ENCODE measurements at places on chromosomes 2 and 18. TPM values are rescaled to one million over a fixed set of nuclear protein-coding genes. Genes with fewer than 3 reads are reported as not detected.

GRCh38 chr2:195468771-195469170 is 188.3 kb upstream of the SLC39A10 start:
- no peak for DNase-seq

DNA sequence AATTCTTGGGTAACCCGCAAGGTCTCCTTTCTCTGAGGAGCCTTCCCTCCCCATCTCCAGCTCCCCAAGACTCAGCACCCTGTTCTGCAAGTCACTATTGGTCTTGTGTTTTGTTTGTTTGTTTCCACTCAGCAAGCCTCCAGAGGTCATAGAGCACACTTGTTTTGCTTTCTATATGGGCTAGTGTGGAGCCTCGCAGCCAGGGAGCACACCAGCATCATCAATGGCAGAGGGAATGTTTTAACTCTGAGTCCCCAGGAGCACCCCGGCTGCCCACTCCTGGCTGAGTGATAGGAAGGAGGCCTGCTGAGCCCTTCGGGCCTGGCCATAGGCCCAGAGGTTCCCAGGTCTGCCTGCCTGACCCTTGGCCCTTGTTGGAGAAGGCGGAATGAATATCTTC is 36.6 kb downstream of the GLI2 start:
- DNase-seq: no peak

DNA sequence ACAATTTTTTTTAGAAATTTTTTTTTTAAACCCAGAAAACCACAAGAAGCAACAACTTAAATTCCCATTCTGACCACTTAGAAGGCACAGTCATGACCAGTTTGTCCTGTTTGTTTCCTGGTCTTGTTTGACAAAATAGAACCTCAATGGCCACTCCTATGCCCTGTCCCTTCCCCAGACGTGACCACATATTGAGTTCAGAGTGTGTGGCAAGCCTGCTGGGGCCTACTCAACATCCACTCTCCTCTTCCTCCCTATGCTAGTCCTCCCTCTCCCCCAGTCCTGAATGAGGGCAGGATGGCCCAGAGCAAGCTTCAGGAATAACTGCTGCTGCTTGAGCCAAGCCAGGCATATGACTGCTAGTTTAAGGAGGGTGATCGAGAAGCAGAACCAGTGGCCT is 89.6 kb downstream of the PRELID3A start:
- DNase-seq: no peak

- no peak for DNase-seq
These were observed 10.6 kb upstream of the MOCOS start for GRCh38 chr18:36176711-36177110.

GRCh38 chr2:106581755-106582147 is 94.6 kb downstream of the CD8B2 start:
- no peak for DNase-seq

- no peak for DNase-seq
These were observed 90.0 kb upstream of the HS6ST1 start for GRCh38 chr2:128408349-128409305.

GRCh38 chr2:163665817-163666216 is 70.0 kb downstream of the FIGN start:
- no peak for DNase-seq

- no peak for DNase-seq
These were observed 212.0 kb downstream of the SPAG16 start for GRCh38 chr2:213496226-213496625.

- no peak for DNase-seq
These were observed 45.7 kb downstream of the QPCT start for GRCh38 chr2:37389989-37390765.

DNA sequence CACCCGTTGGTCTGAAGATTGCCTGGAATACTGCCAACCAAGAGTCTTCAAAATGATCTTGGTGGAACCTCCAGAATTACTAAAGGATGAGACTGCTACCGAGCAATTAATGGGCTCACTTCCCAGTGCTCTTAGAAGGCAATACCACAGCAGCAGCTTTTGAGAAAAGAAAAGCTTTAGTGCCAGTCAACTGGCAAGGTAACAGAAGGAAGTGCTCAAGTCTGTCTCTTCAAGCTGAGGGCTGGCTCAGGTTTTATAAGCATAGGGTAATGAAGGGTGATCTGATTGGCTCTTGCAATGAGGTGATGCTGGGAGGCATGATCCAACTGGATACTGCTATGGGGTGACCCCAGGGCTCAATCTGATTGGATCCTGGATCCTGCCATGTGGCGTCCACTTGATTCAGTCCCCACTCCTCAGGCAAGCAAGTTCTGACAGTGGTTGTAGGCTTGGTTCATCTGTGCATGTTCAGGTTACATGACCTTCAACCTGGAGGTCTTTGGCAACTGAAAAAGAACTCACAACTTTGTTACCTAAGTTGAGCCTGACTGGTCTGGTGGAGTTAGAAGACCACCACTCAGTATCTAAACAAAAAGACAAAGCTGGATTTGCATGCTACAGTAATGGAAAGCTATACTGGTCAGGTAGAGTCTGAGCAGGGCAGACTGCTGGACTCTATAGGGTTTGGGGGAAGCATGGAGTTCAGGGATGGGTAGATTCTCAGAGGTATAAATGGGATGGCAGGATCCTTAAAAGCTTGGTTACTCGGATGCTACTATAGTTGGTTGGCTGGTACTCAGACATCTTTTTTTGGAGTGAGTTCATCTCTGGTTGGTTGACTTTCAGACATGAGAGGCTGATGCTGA is 14.0 kb upstream of the RIF1 start:
- no peak for DNase-seq

DNA sequence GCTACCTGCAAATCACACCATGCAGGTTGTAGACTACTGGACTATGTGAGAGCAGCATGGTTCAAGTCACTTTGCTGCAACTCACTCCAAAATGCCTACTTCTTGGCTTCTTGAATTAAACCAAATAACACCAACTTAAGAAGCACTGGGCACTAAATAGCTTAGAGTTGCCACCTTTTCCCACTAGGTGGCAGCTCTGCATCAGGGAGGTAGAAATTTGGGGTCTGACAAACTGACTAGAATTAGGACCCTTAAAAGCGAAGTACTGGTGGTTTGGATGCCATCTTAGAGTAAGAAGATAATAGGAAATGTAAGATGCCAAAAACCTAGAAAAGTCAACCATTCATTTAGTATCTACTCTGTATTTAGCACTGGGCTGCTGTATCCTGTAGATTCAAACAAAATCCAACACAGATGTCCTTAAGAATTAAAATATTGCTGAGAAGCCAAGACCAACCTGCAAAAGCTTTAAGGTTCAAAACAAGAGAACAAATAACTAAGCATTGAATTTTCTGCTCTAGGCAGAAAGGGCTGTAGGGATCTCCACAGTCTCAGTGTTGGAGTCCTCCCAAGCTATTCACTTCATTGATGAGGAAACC is 65.5 kb downstream of the CCBE1 start:
- no peak for DNase-seq

GRCh38 chr18:32298171-32298667 is 108.4 kb downstream of the MEP1B start:
- DNase-seq: no peak

- no peak for DNase-seq
These were observed 56.0 kb downstream of the HAUS1 start for GRCh38 chr18:46160050-46160798.

GRCh38 chr18:76169733-76170132 is 325.3 kb downstream of the ZNF516 start:
- no peak for DNase-seq

DNA sequence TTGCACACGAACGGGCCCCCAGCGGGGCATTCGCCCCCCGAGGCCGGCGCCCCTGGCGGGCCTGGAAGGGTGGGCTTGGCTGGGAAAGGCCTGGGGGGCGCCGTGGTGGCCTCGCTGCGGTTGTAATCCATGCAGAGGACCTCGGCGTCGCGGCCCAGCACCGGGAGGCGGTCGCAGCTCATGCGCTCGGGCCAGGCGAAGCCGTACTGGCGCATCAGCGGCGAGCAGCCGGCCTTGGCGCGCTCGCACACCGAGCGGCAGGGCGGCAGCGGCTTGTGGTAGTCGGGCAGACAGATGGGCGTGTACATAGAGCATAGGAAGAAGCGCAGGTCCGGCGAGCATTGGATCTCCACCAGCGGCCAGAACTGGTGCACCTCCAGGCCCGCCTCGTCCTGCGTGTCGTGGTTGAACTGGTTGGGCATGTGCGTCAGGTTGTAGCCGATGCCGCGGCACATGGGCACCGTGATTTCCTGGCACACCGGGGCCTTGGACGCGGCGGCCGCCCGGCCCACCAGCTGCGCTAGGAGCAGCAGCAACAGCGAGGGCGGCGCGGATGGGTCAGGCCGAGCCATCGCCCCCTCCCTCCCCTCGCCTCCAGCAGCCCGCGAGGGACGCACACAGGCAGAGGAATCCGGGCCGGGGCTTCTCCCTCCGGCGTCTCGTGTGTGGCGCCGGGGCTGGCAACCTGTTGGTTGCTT is 1.4 kb downstream of the FZD5 start:
- DNase-seq: no peak

DNA sequence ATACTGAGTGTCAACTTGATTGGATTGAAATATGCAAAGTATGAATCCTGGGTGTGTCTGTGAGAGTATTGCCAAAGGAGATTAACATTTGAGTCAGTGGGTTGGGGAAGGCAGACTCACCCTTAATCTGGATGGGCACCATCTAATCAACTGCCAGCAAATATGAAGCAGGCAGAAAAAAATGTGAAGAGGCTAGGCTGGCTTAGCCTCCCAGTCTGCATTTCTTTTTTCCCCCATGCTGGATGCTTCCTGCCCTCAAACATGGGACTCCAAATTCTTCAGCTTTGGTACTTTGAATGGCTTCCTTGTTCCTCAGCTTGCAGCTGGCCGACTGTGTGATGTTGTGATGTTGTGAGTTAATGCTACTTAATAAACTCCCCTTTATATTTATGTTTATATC is 577.4 kb downstream of the CPS1 start:
- DNase-seq: no peak

DNA sequence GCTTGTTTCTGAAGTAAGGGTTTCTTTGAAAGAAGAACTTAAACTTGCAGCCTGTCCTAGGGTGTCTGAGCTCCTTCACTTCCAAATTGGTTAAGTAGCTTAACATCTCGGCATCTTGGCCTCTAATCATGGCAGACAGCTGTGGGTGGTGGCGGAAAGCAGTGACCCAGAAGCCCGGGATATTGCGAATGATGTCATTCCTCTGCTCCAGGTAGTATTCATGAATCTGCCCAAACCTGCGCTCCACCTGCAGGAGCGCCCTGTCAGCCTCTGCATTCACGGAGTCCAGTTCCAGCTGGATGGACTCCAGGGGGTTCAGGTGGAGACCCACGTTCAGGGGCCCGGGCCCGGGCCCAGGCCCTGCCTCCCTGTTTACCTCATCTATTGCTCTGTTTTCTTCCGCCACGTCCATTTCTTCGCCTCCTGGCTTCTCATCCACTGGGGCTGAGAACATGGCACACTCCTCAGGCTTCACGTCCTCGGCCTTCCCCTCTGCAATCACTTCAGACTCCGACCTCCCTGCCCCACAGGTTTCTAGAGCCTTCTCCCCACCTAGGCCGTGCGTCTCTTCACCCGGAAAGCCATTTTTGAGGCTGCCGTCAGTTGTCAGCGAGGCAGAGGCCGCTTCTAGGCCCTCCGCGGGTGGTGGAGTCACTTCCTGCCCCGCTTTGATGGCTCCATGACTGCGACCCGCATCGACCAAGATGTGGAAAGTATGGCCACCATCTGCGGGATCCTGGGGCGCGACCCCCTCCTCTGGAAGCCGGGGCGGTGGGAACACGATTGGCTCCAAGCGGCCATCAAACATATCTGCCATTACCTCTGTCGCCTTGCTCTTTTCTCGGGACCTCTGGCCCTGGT is 569 bp downstream of the TSPYL6 start:
- DNase-seq: no peak

DNA sequence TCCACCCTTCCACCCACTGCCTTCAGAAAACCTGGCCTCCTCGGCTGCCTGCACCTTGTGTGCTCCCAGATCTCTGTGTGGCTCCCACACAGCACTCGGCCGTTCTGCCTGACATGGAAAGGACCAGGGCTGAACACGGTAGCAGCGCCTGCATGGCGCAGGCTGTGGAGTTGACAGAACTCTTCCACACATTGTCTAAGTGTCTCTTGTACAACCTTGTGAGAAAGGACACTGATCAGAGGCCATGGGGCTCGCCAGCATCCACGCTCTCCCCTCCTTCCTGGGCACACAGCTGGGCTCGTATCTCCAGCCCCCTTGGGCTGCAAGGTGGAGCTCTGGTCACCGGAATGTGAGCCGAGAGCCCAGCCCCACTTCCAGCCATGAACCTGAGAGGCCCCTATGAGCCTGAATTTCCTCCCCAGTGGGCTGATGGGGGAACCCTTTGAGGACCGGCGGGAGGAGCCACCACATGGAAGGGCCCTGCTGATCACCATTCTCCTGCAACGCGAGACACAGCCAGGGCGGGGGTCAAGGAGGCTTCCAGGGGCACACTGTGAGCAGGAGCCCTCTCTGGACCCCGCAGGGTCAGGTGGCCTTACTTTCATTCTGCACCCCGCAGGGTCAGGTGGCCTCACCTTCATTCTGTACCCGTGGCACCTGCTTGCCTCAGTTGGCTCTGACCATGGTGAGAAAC is 314.2 kb upstream of the MYT1L start:
- DNase-seq: no peak

DNA sequence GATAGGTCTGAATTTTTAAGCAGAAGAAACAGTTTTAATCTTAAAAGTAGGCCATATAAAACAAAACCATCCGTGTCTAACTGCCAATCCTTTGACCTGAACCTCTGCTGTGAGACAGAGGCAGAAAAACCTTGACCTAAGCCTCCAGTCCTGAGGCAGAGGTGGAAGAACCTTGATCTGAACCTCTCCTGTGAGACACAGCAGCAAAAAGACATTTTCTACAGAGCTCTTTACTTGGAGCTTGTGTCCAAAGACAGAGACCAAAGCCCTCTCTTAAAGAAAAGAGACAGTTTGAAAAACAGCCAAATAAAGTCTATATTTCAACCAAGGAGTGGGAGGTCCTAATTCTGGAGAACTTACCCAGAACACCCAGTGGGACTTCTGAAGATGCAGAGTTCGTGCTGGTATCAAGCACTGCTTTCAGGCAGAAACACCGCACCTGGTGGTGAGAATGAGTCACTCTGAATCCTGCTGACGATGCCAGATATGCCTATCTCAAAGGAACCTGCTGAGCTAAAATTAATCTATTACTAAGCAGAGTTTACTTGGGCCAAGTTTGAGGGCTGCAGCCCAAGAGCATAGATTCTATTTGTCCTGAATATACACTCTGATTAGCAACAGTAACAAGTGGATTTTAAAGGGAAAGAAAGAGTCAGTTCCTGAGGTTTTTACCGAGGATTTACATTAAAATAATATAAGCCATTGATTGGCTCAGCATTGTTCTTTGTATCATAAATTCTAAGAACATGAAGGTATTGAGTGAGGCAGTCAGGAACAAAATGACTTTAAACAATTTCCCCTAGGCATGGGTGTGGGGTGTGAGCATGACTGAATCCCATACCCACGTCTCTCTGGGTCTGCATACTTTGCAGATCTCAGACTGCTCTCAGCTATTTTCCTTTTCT is 806.4 kb downstream of the TRIB2 start:
- DNase-seq: no peak

GRCh38 chr2:4844881-4845280 is 847.3 kb upstream of the SOX11 start:
- no peak for DNase-seq

The GNAL gene
- 8.7 TPM for total RNA-seq

The OSR1 gene
- total RNA-seq: 39.9 TPM

The UGT1A3 gene
- total RNA-seq: not detected

The MITD1 gene
- 38.3 TPM for total RNA-seq

The ADAM23 gene
- 0.63 TPM for total RNA-seq

The RNF152 gene
- total RNA-seq: 4.2 TPM

The TMEM17 gene
- 1.2 TPM for total RNA-seq

The ZSWIM2 gene
- not detected for total RNA-seq

The SETBP1 gene
- 14.5 TPM for total RNA-seq

The MERTK gene
- 63.0 TPM for total RNA-seq

The SCYGR4 gene
- total RNA-seq: 0.84 TPM

The CDC42EP3 gene
- 54.9 TPM for total RNA-seq
